HepG2 (cell line): ENCODE measurements at places on chromosomes 4 and X. TPM values are rescaled to one million over a fixed set of nuclear protein-coding genes. Genes with fewer than 3 reads are reported as not detected.

GRCh38 chr4:147587041-147587440 is 30.2 kb upstream of the TMEM184C start:
- no peaks in the 10 kb centered on the region for H3K36me3 ChIP-seq
- no peak overlapping the region for H3K4me3 ChIP-seq
- no peaks in the 10 kb centered on the region for H3K4me1 ChIP-seq
- H3K27ac ChIP-seq: no peak overlapping the region

DNA sequence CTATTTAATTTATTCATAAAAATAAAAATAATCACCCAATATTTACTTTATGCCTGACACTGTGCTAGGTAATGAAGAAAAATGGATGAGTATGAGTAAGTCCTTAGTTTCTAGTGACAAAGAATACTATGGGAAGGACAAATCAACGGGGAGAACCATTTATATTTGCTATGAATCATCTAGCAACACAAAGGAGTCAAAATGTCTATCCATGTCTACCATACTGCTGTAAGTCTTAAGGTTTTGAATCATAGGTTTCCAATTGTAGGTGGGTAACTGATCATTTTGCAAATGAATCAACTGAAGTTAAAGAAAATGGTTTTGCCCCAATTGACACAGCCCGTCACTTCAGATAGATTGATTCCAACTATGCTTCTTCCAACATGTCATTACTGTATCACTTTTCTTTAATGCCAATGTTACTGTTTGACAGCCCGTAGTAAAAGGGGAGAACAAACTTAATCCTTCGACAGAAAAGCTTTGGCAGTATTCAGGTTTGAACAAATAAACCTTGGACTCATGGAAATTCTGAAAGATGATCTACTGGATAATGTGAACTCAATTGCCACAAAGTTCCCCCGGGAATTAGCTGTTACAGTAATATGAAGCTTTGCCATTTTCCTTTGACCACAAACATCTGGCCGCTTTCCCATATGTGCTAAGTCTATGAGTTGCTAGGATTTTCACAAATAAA is 3.2 kb downstream of the TDO2 start:
- H3K27me3 ChIP-seq: no peaks in the 10 kb centered on the region
- H3K27ac ChIP-seq: no peak overlapping the region
- H3K4me3 ChIP-seq: no peak overlapping the region
- no peaks in the 10 kb centered on the region for H3K36me3 ChIP-seq

EVC gene
- 2.8 and 4.9 TPM in 2 replicates for total RNA-seq

RHOXF2 gene
- not detected in 2 replicates for total RNA-seq

GRIA3 gene
- not detected in 2 replicates for total RNA-seq

FAM236B gene
- total RNA-seq: not detected in 2 replicates
